ENCODE measurements at places on chromosomes 3 and 15.

DNA sequence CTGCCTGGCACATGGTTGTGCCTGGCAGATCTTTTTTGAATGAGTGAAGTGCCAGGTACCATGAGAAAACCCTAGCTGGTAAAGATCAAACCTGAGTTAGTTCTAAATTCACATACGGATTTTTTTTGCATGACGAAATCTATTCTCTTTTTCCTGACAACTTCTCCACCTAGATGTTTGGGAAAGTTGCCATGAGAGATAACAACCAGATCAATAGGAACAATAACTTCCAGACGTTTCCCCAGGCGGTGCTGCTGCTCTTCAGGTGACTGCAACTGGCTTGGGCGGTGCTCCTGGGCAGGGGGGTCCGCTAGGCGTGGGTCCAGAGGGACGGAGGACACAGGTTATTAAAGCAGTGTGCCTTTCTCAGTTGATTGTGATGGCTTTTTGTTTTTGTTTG is 71.8 kb downstream of the CHDH start:
- no peak for DNase-seq

DNA sequence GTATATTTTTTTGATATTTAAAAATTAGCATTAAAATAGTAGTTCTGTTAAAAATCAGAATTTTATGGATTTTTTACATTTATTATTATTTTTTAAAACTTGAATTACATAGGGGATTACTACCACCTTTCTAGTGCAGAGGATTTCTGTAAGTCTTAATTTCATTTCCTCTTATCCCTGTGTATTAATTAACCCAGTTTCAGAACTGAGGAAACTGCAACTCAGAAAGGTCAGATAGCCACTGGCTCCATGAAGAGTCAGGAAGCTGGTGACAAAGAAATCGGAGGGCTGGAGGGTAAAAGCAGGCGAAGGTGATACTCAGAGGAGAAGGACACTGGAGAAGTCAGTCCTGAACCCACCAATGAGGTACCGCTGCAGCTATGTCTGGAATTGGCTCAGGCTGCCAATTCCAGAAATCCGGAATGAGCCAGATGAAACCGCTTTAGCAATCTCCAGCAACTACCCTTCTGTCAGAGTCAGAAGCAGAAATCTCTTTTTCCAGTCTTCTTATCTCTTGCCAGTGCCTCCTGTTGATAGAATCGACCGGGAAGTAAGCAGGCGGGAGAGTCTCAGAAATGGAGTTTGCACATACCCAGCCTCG is 308.5 kb downstream of the SV2B start:
- no peak for DNase-seq

- DNase-seq, result no peak
Observed at GRCh38 chr3:43254125-43254524, 32.2 kb upstream of the SNRK start.

DNA sequence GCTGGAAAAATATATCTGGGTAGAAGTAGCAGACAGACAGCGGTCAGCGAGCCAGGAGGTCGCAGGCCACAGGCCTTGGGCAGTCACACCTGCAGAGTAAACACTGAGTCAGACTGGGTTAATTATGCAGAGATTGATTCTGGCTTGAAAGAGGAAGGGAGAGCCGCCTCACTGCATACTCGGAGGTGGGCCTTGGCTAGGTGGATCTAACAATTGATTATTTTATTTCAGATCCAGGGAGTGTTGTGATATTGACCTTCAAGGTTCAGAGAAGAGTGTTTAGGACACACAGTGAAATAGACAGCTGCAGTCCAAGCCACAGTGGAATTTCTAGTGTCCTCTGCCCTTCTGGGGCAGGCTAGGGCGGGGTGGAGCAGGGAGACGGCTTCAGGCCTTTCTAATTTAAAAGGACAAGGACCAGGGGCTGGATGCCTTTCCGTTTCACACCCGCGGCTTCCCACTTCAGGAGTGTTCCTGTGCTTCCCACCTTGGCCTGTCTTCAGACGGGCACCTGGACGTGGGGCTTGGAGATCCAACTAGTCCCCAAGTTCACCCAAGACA is 237.3 kb downstream of the XXYLT1 start:
- no peak for DNase-seq

DNA sequence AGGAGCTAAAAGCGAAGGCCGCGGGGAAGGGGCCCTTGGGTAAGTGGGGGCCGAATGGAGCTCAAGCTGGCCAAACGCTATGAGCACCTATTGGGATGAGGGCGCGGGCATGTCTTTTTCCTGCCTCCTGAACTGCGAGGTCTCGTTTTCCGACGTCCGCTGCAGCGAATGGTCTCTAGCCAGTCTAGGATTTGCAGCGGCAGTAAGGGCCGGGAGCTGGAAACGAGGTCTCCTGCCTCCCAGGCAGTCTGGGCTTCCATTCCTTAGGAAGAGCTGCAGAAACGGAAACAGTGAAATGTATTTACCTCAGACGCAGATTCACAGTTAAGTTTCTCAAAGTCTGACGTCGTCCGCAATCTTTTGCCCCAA is 517 bp downstream of the TMA7 start:
- DNase-seq, result no peak

All from activated CD4-positive, alpha-beta T cell treated with anti-CD3 and anti-CD28 coated beads, Interleukin-2, Interleukin-6, amounts not matched to agents 100 ng/mL and 50 ng/mL, durations not matched to agents 16 hours and 8 hours (primary cell).